ENCODE measurements at places on chromosomes 12 and 14. TPM values are rescaled to one million over a fixed set of nuclear protein-coding genes. Genes with fewer than 3 reads are reported as not detected.

GRCh38 chr12:10268037-10268436, 39.6 kb upstream of the KLRD1 start:
- no peak for DNase-seq
- no peak overlapping the region for H3K4me3 ChIP-seq
- H3K27me3 ChIP-seq = no peaks in the 10 kb centered on the region

- H3K4me1 ChIP-seq = peaks cover 23% of the 10 kb centered on the region
- peak overlapping the region; percentile 9 for H3K27ac ChIP-seq
- no peak for DNase-seq
- H3K4me3 ChIP-seq = no peak overlapping the region
- H3K36me3 ChIP-seq = no peaks in the 10 kb centered on the region
Measured at GRCh38 chr14:90491221-90491885, 94.5 kb downstream of the CALM1 start.

SLC7A8 gene
- total RNA-seq = 19.5 TPM

- no peaks in the 10 kb centered on the region for H3K36me3 ChIP-seq
- no peaks in the 10 kb centered on the region for H3K27me3 ChIP-seq
- no peak for DNase-seq
- H3K4me3 ChIP-seq = no peak overlapping the region
- H3K4me1 ChIP-seq = peaks cover 100% of the 10 kb centered on the region
Measured at GRCh38 chr14:68937471-68938270, 41.4 kb downstream of the ACTN1 start.

LMNTD1 gene
- total RNA-seq = 1.2 TPM

DNA sequence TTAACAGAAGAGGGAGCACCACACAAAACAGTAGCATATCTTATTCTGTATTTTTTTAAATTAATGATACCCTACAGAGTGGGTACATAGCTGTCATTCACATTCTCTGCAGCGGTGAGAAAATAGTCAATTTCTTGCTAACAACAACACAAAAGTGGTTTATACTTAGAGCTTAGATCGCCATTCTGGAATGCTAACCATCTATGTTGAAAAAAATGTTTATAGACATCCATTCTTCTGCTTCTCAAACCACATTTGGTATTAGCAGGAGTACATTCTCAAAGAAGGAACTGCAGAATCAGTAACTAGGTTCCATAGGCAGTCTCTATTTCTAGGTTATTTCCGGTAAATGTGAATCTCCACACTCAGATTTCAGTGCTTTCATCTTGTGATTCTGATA, 185.9 kb downstream of the PPFIA2 start:
- no peaks in the 10 kb centered on the region for H3K36me3 ChIP-seq
- no peak overlapping the region for H3K4me3 ChIP-seq
- peaks cover 7% of the 10 kb centered on the region for H3K4me1 ChIP-seq
- H3K27ac ChIP-seq = no peak overlapping the region

GRCh38 chr12:112942572-112942971, 4.3 kb downstream of the OAS3 start:
- H3K36me3 ChIP-seq = peaks cover 12% of the 10 kb centered on the region
- H3K4me3 ChIP-seq = no peak overlapping the region
- H3K4me1 ChIP-seq = peaks cover 23% of the 10 kb centered on the region
- H3K27me3 ChIP-seq = no peaks in the 10 kb centered on the region
- no peak for DNase-seq

- H3K4me3 ChIP-seq = no peak overlapping the region
- peaks cover 97% of the 10 kb centered on the region for H3K36me3 ChIP-seq
- no peak overlapping the region for H3K27ac ChIP-seq
- no peak for DNase-seq
Measured at GRCh38 chr12:50440288-50440687, 39.6 kb downstream of the LARP4 start.

GRCh38 chr14:91254461-91254860, 10.0 kb upstream of the GPR68 start:
- no peak overlapping the region for H3K27ac ChIP-seq
- DNase-seq = no peak
- H3K36me3 ChIP-seq = no peaks in the 10 kb centered on the region
- no peaks in the 10 kb centered on the region for H3K27me3 ChIP-seq

SLCO1B3 gene
- not detected for total RNA-seq

DNA sequence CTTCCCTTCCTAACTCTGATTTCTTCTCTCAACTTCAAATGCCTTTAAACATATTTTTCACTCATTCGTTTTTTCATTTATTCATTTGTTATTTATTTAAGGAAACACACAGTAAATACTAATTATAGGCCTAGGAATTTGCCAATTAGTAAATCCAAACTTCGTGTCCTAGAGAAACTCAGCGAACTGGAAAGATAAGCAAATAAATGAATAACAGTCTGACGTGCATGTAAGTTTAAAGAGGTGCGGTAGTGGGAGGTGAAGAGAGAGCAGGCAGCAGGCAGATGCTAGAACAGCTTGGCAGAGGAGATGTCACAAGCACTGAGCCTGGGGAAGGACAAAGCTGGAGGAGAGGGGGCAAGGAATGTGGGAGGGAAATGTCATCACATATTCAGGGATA, 228.2 kb downstream of the DPY19L2 start:
- H3K4me3 ChIP-seq = no peak overlapping the region
- H3K27ac ChIP-seq = no peak overlapping the region
- H3K4me1 ChIP-seq = no peaks in the 10 kb centered on the region

GRCh38 chr12:13227191-13227590, 30.7 kb downstream of the EMP1 start:
- no peak overlapping the region for H3K27ac ChIP-seq
- DNase-seq = peak; percentile 75
- peaks cover 3% of the 10 kb centered on the region for H3K4me1 ChIP-seq
- no peak overlapping the region for H3K4me3 ChIP-seq

- H3K4me3 ChIP-seq = no peak overlapping the region
- DNase-seq = no peak
- H3K27me3 ChIP-seq = no peaks in the 10 kb centered on the region
- no peaks in the 10 kb centered on the region for H3K36me3 ChIP-seq
- H3K4me1 ChIP-seq = no peaks in the 10 kb centered on the region
Measured at GRCh38 chr14:104521816-104522745, 57.5 kb upstream of the C14orf180 start.

P2RX7 gene
- total RNA-seq = 4.3 TPM

PCED1B gene
- 0.92 TPM for total RNA-seq

SLC38A1 gene
- total RNA-seq = 191 TPM

DNA sequence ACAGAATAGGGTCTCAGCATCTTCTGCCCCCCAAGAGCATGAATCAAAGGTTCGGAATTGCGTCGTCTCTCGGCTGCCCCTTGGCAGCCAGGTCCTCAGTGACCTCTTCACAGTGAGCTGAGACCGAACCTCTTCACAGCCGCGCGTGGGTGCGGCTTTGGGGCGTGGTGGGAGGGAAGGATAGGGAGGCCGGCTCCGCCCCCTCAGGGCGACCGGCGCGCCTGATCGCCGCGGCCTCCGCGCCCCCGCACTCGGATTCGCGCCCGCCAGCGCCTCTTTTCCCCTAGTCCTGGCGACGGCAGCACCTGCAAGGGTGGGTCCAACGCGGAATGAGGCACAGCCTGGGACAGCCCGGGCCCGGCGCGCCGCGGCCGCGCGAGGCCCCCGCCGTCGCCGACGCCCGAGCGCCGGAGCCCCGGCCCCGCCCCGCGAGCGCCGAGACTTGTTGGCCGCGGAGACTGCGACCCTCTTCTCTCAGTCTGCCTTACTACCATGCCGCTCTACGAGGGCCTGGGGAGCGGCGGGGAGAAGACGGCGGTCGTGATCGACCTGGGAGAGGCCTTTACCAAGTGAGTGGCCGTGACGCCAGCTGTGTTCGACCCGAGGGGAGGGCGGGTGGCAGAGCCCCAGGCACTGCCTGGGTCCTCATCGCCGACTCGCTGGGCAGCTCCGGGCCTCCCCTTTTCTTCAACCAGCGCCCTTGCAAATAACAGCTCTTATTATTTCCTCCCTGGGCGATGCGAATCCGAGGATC, at the start of gene ACTR10:
Gene ACTR10, plus strand, starts transcription at position 424 of the 754 bp plus-strand sequence. Its CDS starts 69 bp downstream, at position 493.
- H3K36me3 ChIP-seq = peaks cover 22% of the 10 kb centered on the region
- no peaks in the 10 kb centered on the region for H3K27me3 ChIP-seq
- peak within 1 kb of the TSS; percentile 94 for H3K27ac ChIP-seq
- peaks cover 24% of the 10 kb centered on the region for H3K4me1 ChIP-seq
- H3K4me3 ChIP-seq = peak within 1 kb of the TSS; percentile 77
- peak; percentile 95 for DNase-seq

DNA sequence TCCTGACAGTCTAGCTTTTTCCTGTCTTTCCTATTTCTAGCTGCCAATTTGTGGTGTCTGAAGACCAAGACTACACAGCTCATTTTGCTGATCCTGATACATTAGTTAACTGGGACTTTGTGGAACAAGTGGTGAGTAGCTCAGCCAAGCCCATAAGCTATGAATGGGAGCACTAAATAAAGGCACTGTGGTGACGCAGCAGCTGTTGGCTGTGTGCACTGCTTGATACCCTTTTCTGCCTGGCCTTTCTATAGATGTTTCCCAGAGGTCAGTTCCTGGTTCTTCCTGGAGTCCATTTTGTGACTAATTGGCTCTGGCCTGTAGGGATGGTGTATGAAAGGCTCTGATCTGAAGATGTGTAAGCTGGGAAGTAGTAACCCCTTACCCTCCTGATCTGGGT, 20.5 kb downstream of the RNF10 start:
- peak overlapping the region; percentile 60 for H3K27ac ChIP-seq
- H3K36me3 ChIP-seq = peaks cover 94% of the 10 kb centered on the region
- no peaks in the 10 kb centered on the region for H3K27me3 ChIP-seq
- DNase-seq = no peak
- no peak overlapping the region for H3K4me3 ChIP-seq

AVPR1A gene
- total RNA-seq = 6.7 TPM

DNA sequence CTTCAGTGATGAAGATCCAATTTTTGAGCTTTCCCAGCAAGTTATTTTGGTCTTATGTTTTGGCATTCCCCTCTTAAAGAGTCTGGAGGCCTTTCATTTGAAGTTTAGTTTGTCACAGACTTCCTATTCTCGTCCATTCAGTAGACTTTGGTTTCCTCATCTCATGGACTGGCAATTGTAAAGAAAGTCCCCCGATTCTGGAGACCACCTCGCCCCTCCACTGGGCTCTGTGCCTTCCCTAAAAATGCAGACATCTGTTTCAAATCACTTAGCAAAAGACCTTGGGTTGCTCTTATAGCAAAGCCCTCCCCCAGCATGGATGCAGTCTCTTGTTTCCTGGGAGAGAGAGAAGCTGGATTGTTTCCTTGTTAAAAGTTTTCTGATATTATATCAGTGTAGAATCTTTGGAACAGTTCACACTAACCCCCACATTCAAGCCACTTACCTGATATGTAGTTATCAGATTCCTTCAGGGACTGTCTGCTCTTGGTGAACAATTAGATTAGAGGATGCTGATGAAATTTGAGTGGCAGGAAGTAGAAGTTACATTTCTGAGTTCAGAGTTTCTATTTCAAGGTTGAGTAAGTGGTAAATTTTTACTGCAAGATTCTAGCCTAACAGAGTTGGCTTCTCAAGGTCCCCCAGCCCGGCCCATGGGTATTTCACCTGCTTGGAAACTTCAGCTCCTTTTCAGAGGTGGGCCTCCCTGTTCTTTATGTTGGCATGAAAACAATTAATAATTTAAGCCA, 56.3 kb downstream of the PLXNC1 start:
- H3K27ac ChIP-seq = no peak overlapping the region
- H3K4me3 ChIP-seq = no peak overlapping the region
- no peak for DNase-seq
- no peaks in the 10 kb centered on the region for H3K36me3 ChIP-seq

- no peak overlapping the region for H3K27ac ChIP-seq
- DNase-seq = no peak
- no peaks in the 10 kb centered on the region for H3K36me3 ChIP-seq
- H3K27me3 ChIP-seq = no peaks in the 10 kb centered on the region
- H3K4me1 ChIP-seq = no peaks in the 10 kb centered on the region
Measured at GRCh38 chr12:130080205-130080604, 82.1 kb upstream of the FZD10 start.

GRCh38 chr14:103702497-103703432, 12.5 kb downstream of the XRCC3 start:
- no peak overlapping the region for H3K27ac ChIP-seq
- no peak for DNase-seq
- no peaks in the 10 kb centered on the region for H3K27me3 ChIP-seq
- H3K4me1 ChIP-seq = peaks cover 72% of the 10 kb centered on the region
- peaks cover 92% of the 10 kb centered on the region for H3K36me3 ChIP-seq

- H3K4me1 ChIP-seq = no peaks in the 10 kb centered on the region
- no peaks in the 10 kb centered on the region for H3K27me3 ChIP-seq
- H3K27ac ChIP-seq = no peak overlapping the region
- no peaks in the 10 kb centered on the region for H3K36me3 ChIP-seq
- no peak for DNase-seq
Measured at GRCh38 chr14:75553761-75554364, 24.6 kb upstream of the FLVCR2 start.

DNA sequence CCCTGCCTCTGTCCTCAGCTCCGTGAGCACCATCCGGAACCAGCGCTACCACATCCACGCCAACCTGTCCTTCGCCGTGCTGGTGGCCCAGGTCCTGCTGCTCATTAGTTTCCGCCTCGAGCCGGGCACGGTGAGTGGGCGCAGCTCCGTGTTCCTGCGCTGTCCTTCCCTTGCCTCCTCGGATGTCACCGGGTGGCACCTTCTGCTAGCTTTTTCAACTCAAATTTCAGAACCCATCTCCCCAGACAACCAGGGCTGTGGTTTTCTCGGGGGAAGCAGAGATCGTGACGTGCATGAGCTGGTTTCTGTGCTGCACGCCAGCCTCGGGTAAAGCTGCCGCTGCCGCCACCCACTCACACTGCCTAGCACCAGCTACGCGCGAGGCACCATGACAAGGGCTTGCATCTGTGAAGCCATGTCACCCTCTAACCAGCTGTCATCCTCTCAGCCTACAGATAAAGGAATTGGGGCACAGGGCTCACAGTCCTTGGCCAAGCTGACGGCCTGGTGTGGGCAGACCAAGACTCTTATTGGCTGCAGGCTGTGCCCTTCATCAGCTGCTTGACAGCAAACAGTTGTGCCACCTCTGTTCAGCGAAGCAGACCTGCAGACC, 152.1 kb downstream of the ADGRD1 start:
- peaks cover 5% of the 10 kb centered on the region for H3K36me3 ChIP-seq
- H3K27ac ChIP-seq = no peak overlapping the region
- H3K4me3 ChIP-seq = no peak overlapping the region
- no peaks in the 10 kb centered on the region for H3K27me3 ChIP-seq

- DNase-seq = no peak
- peaks cover 21% of the 10 kb centered on the region for H3K4me1 ChIP-seq
- no peak overlapping the region for H3K27ac ChIP-seq
- H3K4me3 ChIP-seq = no peak overlapping the region
- no peaks in the 10 kb centered on the region for H3K36me3 ChIP-seq
Measured at GRCh38 chr12:5076761-5077160, 33.1 kb downstream of the KCNA5 start.

Data from esophagus muscularis mucosa (tissue), 4 donors.